Naive thymus-derived CD4-positive, alpha-beta T cell (primary cell): ENCODE measurements at places on chromosomes 16 and 17. TPM values are rescaled to one million over a fixed set of nuclear protein-coding genes. Genes with fewer than 3 reads are reported as not detected.

GRCh38 chr16:86249631-86250030, 260.7 kb upstream of the FOXF1 start:
- DNase-seq = no peak

GRCh38 chr16:85317704-85318103, 205.4 kb upstream of the CIBAR2 start:
- no peak for DNase-seq

Gene TVP23A
- total RNA-seq = not detected

GRCh38 chr16:591231-591630, 1.4 kb downstream of the RAB40C start:
- no peak for DNase-seq

Gene TEX2
- 14.1 TPM for total RNA-seq

GRCh38 chr17:77316191-77316641, 175.4 kb downstream of the SEC14L1 start:
- DNase-seq = no peak

- no peak for DNase-seq
Measured at GRCh38 chr16:54107583-54108202, 178.9 kb downstream of the IRX3 start.

DNA sequence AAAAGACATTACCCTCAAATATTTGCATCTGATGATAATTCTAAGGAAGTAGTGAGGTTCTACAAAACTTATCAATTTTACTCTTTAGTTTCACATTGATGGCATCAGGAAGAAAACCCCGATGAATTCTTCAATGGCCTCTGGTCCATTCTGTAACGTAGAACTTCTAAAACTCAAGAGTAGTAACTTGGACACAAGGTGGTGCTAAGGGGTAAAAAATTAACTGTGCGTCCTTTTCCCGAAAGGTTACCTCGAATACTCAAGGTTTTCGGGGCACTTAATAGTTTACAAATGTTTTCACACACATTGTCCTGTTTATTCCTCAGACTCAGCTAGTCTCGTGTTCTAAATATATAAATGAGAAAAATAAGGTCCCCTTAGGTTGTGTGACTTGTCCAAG, 517.3 kb upstream of the ZFHX3 start:
- no peak for DNase-seq
